Brain microvascular endothelial cell (primary cell): ENCODE measurements at places on chromosomes 7 and 10.

DNA sequence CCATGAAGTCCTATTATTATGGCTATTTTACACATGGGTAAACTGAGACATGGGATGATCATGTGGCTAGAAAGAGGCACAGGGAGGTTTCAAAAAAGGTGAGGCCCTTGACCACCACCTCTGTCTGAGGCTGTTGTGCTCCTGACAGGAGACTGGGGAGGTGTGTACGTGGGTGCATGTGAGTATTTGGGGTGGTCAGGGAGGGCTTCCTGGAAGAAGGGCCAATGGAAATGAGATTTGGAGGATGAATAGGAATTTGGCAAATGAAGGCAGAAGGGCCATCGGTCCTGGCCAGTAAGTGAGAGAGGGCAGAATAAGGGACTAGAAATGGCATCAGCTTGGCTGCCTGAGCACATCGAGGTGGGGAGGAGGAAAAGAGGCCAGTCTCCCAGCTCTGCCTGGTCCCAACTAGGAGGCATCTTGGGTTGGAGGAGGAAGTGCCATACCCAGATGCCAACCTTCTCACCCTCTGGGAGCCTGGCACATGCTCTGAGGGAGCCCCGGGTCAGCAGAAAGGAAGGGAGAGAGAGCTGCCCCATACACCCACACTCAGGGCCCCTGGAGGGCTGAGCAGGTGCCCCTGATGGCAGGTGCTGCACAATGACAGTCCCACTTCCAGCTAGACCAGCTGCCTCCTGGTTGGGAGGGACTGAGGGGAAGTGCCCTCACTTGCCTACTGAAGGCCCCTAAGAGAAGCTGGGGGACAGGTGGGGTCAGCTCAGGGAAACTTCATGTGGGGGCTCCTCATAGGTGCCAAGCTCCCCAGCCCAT lies 47.7 kb downstream of the CDH23 start:
- DNase-seq, result no peak

GRCh38 chr10:49830846-49831245 lies 68.7 kb upstream of the OGDHL start:
- no peak for DNase-seq

DNA sequence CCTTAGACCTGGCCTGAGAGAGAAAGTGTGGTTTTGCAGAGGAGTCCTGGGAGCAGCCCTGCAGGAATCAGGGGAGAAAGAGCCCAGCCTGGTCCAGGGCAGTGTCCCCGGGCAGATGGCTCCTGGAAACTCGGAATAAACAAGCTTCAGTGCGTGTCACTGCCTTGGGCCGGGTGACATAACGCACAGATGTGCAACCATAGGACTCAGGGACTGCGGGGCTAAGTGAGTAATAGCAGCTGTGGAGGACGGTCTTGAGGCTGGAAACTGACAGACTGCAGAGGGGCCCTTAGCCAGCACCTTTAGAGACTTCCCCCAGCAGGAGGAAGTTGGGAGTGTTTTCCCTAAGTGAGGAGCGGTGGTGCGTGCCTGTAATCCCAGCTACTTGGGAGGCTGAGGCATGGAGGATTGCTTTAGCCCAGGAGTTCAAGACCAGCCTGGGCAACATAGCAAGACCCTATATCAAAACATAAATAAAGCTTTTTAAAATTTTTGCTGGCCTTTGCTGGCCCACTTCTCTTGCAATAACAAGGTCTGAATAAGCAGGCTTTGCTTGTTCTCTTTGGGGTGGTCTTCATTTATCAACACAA lies 5.3 kb upstream of the CLIP2 start:
- DNase-seq, result no peak

- no peak for DNase-seq
These were observed 84.5 kb downstream of the AVL9 start for GRCh38 chr7:32579776-32580175.

DNA sequence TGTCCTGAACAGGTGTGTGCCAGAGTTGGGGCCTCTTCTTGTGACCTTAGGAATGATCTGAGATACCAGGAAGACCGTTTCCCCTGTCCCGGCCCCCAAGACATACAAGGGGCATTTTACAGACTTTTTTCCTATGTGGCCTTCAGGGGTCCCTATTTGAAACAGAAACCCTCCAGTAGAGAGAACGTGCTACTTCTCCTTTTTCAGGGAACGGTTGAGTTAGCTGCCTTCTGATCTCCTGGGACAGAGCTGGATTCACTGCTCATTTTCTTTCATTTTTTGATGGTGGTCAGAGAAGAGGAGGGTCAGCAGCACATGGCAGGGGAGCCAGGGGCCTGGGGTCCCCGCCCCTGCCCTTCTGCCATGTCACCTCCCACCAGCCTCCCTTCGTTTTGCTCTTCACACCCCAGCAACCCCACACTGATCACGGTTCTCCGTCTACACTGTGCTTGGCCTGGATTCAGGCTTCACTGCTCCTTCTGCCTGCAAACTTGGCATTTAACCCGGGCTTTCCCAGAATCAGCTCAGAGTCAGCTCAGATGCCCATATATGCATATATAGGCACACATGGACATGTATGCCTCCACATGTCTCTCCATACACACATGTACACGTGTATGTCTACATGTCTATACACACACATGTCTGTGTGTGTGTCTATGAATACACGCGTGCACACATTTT lies 138.1 kb upstream of the BTBD16 start:
- DNase-seq, result no peak

- DNase-seq, result no peak
These were observed 6.6 kb downstream of the VOPP1 start for GRCh38 chr7:55565681-55566080.

DNA sequence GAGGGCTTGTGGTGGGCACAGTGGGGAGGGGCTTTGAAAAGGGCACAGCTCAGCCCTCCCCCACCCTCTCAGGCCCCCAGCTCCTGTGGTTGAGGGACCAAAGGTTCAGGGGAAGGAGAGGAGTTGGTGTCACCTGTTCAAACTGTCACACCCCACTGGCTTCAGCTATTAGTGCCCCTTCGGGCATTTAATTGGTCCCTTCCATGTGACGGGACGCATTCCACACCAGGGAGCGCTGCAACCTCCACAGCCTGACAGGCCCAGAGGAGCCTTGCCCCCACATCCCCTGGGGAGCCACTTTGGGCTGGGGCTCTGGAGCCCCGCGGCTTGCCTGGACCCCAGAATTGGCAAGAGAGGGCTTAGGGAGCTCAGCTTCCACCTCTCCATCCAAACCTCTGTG lies 75.7 kb downstream of the C10orf105 start:
- no peak for DNase-seq

DNA sequence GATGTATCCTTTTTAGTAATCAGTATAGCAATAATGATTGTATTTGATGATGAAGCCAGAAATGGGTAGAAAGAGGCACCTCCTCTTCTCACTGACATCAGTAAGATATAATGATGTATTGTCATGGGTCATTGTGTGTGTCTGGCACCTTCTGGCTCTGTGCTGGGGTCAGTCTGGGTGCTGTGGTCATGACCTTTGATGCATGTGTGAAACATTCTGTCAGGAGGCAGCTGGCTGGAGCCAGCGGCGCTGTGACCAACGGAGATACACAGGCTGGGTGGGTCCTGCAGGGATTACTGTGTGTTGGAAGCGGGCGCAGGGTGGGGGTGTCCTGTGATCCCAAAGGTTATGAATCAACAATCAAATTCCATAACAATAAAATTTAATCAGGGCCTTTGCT lies 35.2 kb downstream of the EEPD1 start:
- DNase-seq, result no peak

DNA sequence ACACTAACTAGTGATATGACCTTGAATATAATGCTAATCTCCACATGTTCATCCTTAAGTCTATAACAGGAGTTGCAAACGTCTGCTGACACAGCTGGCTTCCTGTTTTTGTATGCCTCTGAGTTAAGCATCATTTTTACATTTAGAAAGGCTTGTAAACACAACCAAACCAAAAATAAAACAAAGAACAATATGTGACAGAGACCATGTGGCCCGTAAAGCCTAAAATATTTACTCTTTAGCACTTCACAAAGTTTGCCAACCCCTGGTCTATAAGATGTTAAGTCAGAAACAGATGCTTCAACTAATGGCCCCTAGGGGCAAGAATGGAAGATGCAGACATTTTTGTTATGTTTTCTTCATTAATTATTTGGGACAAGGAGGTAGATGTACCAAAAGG lies 109.3 kb downstream of the CPEB3 start:
- peak; percentile 1 for DNase-seq

GRCh38 chr10:23157691-23158369 lies 34.3 kb upstream of the PTF1A start:
- DNase-seq, result peak; percentile 25

- DNase-seq, result peak; percentile 7
These were observed 59.4 kb downstream of the CUZD1 start for GRCh38 chr10:122786269-122786668.

GRCh38 chr10:7506571-7506970 lies 95.7 kb upstream of the SFMBT2 start:
- DNase-seq, result no peak

DNA sequence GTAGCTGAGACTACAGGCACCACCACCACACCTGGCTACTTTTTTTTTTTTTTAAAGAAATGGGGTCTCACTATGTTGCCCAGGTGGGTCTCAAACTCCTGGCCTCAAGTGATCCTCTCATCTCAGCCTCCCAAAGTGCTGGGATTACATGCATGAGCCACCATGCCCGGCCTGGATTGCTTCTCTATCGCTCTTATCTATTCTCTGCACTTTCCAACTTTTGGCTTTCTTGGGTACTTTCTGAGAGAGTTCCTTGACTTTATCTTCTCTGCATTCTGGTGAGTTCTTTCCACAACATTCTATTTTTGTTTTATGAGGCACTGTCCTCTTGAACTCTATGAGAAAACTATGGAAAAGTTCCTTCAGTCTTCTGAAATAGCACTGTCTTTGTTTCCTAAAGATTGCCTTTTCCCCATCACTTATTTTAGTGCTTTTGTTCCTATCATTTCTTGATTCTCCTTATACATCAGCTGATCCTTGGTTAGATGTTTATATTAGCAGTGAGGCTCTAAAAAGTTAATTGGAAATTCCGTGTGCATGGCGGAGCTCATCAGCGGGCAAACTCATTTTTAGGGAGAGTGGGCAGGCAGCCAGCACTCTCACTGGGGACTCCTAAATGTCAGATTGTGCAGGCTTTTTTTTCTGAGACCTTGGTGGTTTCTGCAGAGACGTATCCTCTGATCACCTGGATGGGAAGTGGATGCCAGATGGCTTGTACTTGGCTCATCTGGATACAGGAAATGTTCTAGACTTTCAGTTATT lies 43.9 kb downstream of the HIP1 start:
- DNase-seq, result no peak

DNA sequence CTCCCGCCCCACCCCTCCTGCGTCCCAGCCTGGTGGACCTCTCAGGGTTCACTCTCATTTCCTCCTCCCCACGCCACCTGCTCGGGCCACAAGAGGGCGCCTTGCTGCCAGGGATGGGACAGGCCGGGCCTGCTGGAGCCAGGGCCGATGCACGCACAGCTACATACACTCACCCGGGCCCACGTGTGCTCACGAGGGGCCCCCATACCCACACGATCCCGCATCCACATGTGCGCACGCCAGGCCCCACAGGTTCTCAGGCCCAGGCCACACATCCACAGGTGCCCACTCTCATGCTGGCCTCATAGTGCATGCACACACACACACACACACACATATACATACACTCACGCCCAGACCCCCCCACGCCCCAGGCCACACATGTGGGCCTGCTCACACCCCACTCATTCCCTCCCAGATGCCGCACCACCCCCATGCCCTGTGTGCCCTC lies 68.6 kb downstream of the LHPP start:
- DNase-seq, result peak; percentile 66

- DNase-seq, result no peak
These were observed 416.6 kb downstream of the PHTF2 start for GRCh38 chr7:78215199-78215598.

DNA sequence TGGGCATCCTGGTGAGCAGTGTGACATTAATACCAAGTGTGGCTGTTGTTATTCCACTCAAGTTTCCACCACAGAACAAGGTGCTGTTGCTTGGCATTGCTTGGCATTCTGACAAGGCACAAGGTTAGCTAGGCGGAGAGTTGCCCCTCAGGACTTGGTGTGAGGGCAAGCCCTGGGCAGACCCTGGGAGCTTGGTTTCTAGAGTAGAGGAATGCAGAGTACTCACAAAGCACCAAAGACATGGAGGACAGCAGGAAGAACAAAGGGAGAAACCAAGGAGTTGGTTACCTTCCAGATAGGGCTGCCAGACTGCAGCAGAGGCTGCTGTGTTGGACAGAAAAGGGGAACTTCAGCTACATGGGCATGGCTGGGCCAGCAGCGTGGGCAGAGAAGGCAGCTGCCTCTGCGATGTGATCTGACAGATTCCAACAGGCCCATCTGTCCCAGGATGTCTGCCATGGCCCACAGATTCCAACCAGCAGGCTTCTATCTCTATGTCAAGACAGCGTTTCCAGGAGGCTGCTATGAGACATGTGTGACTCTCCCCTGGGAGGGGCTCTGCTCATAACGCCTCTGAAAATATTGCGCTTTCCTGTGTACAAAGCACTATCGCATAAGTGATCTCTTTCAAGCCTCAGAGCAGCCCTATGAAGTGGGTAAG lies 1.8 kb downstream of the GOLGA7B start:
- no peak for DNase-seq
